ENCODE measurements at places on chromosomes 11 and 22. TPM values are rescaled to one million over a fixed set of nuclear protein-coding genes. Genes with fewer than 3 reads are reported as not detected.
A peak's percentile ranks its signal among the peaks of the same experiment; 100 is the strongest.

DNA sequence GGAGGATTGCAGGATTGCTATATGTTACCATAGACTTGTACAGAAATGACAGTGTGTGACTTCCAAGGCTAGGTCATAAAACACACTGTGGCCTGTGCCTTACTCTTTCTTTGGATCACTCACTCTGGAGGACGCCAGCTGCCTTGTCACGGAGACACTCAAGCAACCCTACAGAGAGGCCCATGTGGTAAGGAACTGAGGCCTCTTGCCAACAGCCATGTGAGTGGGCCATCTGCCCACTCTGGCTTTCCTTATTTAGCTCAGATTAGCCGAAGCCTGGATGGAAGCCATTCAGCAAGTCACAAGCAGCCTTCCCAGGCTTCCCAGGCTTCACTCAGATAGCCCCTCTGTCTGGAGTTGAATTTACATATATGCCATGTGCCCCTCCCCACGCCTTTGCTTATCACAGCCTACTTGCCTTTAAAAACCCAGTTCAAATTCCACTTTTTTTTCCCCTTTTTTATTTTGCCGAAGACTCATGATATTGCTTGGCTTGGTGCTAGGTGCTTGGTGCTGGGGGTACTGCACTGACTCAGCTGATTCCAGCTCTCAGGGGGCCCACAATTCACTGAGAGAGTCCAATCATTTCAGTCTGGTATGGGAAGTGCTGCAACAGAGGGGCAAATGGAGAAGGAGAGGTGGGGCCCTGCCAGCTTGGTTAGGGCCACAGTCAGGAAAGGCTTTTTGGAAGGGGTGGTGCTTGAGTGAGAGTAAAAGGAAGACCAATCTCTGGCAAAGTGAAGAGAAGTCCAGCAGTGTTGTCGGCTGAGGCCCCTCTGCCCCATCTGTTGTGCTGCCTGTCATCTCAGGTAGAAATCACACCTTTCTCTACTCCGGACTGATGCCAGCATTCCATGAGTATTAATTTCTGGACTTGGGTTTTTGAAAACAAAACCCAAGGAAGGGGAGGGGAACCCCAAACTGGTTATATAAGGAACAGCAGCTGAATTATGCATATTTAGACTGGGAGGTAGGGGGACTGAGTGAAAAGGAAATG lies 14.5 kb upstream of the P4HA3 start:
- peak; percentile 90 for DNase-seq

PIK3IP1 gene
- 15.3 TPM for total RNA-seq

- DNase-seq = no peak
Observed at GRCh38 chr11:123161376-123162030, 33.5 kb downstream of the CLMP start.

MB gene
- total RNA-seq = 17,299 TPM

DNA sequence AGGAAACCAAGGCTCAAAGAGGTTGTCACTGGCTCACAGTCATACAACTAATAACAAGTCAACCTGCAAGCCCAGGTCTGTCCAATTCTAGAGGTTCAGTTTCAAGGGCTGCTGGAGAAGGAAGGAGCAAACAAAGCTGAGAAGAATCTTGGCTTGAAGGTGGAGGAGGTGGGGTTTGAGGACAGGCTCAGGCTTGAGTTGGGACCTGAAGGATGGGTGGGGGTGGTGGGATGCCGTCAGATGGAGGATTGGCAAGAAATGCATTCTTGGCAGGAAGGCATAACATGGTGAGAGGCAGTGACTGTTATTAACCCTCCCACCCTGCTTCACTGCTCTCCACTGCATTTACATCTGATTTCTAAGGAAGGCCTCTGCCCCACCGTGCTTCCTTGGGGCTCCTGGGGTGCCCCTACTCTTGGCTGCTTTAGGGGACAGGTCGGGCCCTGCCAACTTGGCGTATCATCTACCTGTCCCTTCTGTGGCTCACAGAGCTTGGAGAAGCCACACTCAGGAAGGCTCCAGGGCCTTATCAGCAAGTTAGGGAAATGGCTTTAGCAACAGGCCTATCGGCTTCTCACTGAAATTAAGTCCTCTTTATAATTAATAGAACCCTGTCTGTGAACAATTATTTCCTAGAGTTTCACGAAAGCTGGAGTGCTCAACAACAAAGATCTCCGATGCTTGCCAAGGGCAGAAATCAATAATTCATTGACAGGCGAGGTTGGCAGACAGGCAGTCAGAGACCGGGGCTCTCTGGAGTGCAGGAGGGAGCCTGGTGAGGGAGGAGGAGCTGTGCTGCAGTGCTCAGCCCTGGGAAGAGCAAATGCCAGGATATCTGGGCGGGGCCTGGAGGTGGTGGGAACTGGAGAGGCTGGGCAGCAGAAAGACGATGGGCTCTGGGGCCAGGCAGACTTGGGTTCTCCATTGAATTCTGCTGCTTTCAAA lies 84.9 kb upstream of the NARS2 start:
- DNase-seq = no peak

MCHR1 gene
- total RNA-seq = 1.4 TPM

DNA sequence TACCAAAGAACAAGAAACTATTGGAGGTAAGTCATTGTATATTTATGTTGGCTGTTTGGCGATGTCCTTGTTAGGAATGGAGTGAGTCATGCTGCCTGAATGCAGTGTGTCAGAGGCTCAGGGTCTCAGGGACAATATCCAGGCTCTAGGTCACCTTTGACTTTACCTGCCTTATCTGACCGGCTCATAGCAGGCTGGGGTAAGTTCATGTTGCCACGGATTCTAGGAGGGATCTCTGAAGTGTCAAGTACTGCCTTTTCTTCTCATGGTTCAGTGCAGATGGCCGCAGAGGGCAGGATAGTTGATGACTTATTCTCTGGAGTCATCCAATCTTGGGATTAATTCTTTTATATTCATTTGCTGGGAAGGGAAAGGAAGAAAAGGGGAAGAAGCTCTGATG lies 53.2 kb downstream of the SPON1 start:
- no peak for DNase-seq

GRCh38 chr22:45843031-45843430 lies 133.9 kb downstream of the WNT7B start:
- no peak for DNase-seq

DNA sequence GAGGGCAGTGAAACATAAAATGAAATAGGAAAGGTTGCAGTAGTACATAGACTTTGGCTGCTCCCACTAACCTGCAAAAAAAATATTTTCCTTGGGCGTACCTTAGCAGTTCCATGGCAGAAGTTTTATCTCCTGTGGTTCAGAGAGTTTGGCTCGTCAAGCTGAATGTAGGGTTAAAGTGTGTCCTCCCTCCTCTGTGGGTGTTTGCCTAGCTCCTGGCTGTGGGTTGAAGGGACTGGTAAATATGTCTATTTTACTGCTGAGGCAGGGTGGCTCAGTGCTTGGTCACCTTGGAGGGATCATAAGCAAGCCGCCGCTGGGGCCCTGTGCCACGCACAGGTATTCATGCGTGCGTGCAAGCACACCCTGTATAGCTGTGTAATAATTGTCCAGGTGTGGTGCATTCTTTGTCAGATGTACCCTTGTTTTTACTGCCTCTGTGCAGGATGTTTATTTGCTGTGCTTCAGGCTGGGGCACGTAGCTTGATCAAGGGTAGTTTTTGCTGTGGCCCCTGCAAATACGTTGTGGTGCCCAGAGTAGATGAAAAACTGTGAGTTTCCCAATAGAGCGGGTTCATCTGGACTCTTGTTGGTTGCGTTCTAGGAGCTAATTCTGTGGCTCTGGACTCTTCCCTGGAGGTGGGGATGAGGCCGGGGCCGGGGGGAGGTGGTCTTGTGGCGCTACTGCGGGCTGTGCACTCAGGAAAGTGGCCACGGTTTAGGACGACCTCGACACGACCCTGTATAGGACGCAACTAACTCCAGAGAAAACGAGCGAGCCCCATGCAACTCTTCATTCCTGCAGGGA lies 732 bp upstream of the SORL1 start:
- peak; percentile 32 for DNase-seq

- DNase-seq = no peak
Observed at GRCh38 chr22:24406322-24407277, 20.8 kb upstream of the ADORA2A start.

DNA sequence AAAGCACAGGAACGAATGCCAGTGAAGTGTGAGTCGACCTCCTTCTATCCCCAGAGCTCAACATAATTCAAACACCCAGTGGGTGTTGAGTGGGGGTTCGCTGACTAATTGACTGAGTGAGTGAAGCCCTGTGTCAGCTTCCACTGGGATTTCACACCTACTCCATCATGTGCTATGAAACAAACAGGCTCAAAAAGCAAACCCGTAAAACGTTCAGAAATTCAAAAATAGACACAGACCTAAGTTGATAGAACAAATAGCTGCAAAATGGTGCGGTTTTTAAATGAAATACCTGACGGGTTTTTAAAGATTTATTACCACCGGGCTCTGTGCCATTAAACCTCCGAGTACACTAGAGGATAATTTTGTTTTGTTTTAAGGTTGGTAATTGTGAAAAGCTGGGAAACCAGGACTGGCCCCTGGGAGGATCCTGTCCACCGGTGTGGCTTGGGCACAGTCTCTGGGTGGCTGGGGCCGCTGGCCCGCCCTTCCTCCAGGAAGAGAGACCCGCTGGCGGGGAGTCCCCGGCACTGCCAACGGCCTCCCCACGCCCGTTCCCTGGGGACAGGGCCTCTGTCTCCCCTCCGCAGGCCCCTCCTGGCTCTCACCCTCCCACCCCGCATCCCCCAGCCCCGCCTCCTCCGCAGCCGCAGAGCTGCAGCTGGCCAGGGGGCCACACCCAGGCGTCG lies 13.6 kb downstream of the KCNJ5 start:
- DNase-seq = peak; percentile 69

DNA sequence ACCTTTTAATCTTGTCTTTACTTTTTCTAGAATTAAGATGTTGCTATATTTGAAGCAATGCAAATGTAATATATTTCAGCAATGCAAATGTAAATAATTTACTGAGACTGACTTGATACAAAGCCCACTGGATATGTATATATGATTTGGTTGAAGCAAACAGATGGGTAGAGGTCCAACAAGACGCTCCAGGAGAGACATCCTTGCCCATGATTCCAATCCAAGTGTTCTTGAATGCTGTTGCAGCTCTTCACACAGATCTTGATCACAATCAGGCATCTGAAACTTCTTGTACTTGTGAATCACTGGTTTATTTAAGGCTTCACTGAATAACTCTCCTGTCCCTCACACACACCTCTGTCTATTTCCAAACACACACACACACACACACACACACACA lies 507.0 kb downstream of the LRRC4C start:
- no peak for DNase-seq

HEPHL1 gene
- not detected for total RNA-seq

- DNase-seq = no peak
Observed at GRCh38 chr11:34585735-34586487, 35.0 kb upstream of the EHF start.

GAL gene
- not detected for total RNA-seq

- peak; percentile 84 for DNase-seq
Observed at GRCh38 chr22:36301384-36301828, 48.5 kb downstream of the APOL1 start.

- DNase-seq = no peak
Observed at GRCh38 chr11:708511-708910, 2.5 kb downstream of the EPS8L2 start.

SLC25A18 gene
- 2.2 TPM for total RNA-seq

SLC15A3 gene
- total RNA-seq = 16.8 TPM

RFPL3 gene
- total RNA-seq = not detected

DNA sequence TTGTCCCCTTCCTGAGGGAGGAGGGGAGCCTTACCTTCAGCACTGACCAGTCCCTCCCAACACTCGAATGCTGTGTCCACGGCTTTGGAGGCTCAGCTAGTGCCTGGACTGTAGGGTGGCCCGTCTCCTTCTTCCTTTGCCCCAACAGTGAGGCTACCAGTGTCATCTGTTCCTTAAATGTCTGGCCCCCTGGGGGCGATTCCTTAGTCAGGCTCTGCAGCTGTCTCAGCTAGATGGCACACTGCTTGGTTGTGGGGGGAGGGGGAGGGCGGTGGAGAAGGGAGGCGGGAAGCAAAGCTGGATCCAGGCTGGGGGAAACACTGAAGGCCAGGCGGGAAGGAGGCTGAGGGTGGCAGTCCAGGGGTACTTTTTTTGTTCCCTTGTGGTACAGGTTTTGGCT lies at the start of gene IGSF22:
TSS of gene IGSF22 (minus strand) at position 149 of the 400 bp plus-strand sequence. CDS start 1,952 bp downstream, outside the sequence.
- no peak for DNase-seq

MRGPRG gene
- not detected for total RNA-seq

GRCh38 chr22:33917744-33918406 lies 2.4 kb downstream of the LARGE1 start:
- DNase-seq = no peak

DNA sequence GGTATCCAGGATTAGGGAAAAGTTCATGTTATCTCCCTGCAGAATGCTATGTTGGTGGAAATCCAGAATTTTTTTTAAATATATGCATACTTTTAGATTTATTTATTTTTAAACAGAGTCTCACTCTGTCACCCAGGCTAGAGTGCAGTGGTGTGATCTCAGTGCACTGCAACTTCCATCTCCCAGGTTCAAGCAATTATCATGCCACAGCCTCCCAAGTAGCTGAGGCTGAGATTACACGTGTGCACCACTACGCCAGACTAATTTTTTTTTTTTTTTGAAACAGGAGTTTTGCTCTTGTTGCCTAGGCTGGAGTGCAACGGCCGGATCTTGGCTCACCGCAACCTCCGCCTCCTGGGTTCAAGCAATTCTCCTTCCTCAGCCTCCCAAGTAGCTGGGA lies 2.6 kb downstream of the PACSIN2 start:
- no peak for DNase-seq

- DNase-seq = no peak
Observed at GRCh38 chr11:22556381-22556780, 69.2 kb downstream of the FANCF start.

GRCh38 chr11:10486161-10486840 lies 31.2 kb downstream of the AMPD3 start:
- no peak for DNase-seq

DNHD1 gene
- 5.5 TPM for total RNA-seq

DNA sequence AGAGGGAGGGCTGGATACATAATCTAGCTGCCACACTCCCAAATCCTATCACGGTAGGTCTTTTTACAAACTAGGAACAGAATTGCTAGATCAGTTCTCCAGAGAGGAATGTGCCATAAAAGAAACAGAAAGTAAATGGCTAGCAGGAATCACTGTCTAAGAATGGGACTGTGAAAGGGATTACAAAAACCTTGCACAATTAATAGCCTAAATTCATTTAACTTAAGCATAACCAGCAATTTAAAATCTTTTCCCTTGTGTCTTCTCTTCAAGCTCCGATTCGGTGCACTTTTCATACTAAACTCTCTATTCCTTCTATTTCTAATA lies 35.2 kb downstream of the APOL5 start:
- no peak for DNase-seq

- DNase-seq = no peak
Observed at GRCh38 chr22:29108137-29108536, 35.3 kb downstream of the KREMEN1 start.

GRCh38 chr11:58958500-58958899 lies 19.2 kb downstream of the GLYATL1 start:
- DNase-seq = no peak

DNA sequence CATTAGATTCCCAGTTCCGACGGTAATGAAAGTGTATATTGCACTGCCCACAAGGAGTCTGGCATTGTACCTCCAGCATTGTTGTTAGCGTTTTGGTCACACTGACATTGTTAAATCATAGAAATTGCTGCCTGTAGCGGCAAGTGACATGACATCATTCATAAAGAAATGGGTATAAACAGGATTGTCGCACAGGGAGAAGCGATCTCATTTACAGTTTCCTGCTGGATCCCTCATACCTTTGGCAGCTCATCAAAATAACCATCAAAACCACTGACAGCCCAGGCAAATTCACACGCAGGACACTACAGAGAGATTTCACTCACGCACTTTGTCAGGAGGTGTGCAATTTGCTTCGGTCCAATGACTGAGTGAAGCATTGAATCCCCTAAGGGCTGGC lies 3.5 kb downstream of the HTR3B start:
- no peak for DNase-seq

- DNase-seq = no peak
Observed at GRCh38 chr11:6413791-6414201, 5.1 kb downstream of the APBB1 start.

CD248 gene
- 11.1 TPM for total RNA-seq

OR52N2 gene
- total RNA-seq = not detected
